ENCODE measurements at places on chromosomes 6 and 20.
A peak's percentile ranks its signal among the peaks of the same experiment; 100 is the strongest.

DNA sequence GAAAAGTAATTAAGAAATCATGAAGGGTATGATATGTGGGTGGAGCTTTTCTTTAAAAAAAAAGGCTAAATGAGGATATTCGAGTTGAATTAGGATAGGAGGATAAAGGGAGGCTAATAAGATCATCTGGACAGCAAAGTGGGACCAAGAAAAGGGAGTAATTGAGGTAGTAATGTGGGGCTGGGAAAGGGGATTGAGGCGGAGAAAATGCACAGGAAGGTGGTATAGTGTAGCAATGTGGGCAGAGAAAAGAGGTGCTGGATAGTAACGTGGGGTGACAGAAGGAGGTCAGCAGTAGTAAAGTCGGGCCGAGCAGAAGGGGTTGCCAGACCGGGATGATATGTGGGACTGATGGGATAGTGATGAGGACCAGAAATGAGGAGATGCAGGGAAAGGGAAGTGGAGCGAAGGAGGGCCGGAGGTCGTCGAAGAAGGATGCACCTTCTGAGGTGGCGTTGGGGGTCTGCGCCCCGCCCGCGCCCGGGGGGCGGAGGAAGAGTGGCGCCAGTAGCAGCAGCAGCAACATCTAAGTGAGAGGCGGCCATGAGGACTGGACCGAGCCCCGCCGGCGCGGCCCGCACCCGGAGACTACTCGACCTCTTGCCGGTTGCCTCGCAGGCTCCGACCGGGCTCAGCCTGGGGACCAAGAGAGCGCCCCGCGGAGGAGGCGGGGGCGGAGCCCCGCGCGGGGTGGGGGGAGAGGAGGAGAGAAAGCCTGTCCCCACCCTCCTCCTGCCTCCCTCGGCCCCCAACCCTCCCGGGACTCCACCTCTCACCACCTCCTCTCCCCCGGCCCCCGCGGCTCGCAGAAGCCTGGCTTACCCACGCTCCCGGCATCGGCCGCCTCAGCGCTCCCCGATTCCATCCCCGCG is 887 bp downstream of the GABBR1 start:
- peak; percentile 79 for DNase-seq

GRCh38 chr6:74420221-74420620 is 724.2 kb downstream of the CD109 start:
- no peak for DNase-seq

DNA sequence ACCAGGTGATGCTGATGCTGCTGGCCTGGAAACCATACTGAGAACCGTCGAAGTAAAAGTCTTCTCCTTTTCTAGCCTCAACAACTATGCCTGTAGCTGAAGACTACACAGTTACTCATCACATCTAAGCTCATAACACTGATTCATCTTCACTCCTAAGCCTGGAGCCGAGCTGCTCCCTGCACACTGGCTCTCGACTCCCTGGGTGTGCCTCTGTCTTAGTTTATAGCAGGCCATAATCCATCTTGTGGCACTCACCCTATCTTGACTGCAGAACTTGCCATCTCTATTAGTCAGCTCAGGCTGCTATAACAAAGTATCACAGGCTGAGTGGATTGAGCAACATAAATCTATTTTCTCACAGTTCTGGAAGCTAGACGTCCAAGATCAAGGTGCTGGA is 191.0 kb downstream of the UNC5CL start:
- no peak for DNase-seq

DNA sequence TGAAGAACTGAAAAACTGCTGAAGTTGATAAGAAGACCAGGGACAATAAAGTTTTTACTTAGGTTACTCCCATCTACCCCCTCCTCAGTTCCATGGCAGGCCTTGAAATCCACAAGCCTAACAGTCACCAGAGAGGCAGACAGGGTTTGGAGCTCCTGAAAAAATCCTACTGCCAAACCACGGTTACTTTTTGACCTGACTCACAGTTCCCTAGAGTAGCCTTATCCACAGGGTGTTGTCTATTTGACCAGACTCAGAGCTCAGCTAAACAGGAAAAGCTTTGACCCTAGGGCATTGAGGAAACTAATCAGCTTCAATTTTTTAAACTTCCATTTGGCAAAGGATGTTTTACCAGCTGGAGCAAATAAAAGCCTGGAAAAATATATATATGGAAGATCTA is 257.7 kb upstream of the NT5E start:
- no peak for DNase-seq

DNA sequence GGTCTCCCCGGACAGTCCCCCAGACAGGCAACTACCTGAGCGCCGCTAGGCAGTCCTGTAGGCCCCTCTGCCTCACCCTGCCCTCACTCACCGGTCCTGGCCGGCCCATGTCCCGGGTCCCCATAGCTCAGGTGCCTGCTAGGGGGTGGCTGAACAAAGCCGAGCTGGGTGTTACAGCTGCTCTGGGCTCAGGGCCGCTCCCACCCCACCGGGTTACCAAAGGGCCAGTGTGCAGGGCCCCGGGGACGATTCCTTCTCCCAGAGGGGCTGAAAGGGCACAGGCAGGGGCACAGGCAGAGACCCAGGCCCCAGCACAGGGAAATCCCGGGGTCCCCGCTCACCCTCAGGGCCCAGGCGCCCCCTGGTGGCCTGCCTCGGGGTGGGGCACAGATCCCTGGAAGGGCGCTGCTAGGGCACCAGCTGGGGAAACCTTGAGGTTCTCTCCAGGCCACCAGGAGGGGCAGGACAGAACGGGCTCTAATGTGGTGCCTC is 118.4 kb downstream of the GRM4 start:
- peak; percentile 73 for DNase-seq

DNA sequence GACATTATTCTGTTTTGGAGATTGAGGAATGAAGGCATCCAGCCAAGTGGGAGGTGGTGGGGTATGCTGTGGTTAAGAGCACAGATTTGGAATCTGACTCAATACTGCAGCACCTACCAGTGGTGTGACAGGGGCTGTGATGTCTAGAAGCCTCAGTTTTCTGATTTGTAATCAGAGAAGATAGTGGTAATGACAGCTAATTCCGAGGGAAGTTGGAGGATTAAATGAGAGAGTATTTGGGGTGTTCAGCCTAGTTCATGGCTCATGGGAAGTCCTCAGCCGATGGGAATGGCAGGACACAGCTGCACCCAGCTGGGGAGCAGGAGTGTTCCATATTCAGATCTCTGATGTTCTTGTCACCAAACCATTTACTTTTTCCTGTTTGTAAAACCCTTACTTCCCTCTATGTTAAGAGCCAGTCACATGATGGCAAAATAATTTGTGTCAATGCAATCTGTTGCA is 9.3 kb downstream of the SLC9A8 start:
- DNase-seq = no peak

GRCh38 chr20:63043348-63044203 is 36.8 kb upstream of the BHLHE23 start:
- DNase-seq = no peak

DNA sequence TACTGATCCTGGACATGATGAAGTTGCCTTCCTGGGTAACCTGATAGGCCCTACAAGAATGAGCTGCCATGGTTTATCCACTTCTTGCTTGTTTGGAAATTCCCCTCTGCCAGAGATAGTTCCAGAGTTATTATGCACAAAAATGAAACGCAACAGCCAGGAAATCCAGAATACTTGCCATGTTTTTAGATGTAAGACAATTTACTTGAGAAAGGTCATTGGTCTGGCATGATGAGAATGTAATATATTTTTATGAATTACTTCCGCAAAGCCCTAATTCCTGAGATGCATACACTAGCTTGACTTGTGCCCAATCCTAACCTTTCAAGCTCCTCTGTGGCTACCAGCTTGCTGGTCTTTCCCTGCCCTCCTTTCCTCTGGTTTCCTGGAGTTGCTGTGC is 27.9 kb upstream of the NT5E start:
- DNase-seq = no peak

- DNase-seq = no peak
Observed at GRCh38 chr20:48197066-48197465, 411.8 kb upstream of the SULF2 start.

GRCh38 chr6:39950125-39950720 is 16.0 kb upstream of the MOCS1 start:
- DNase-seq = no peak

- DNase-seq = no peak
Observed at GRCh38 chr20:22004946-22005345, 299.5 kb downstream of the PAX1 start.

DNA sequence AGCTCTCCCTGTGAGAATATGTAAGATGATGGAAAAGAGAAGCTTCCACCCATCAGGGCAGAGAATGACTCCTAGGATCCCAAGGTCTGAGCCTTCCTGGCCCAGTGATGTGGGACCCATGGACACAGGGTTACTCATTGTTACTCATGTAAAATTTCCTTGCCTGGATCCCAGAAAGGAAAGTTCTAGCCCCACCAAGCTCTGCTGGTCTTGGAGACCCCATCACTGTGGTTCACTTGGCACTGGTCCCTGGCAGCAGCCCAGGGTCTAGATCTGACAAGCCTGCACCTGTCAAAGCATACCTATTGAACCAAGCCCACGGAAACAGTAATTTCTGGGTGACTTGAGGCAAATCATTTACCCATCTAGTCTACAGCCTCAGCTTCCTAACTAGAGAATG is 22.1 kb downstream of the MDGA1 start:
- no peak for DNase-seq

DNA sequence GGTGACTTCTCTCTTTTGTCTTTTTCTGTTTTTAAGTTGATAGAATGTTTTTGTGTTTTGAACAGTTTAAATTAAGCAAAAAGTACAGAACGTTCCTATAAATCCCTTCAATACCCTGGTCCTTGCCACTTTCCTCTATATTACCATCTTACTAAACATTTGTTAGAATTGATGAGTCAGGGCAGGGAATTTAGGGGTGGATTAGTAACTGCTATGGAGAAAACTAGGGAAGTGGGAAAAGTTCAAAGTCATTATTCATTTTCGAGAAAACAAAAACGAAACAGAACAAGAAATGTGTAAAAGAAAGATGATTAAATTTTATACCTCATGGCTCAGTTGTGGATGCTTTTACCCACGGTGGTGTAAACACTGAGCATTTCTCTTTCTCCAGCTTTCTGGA is 240.4 kb upstream of the SULF2 start:
- no peak for DNase-seq

- DNase-seq = no peak
Observed at GRCh38 chr6:16398587-16398986, 160.2 kb downstream of the GMPR start.

GRCh38 chr6:39816747-39817146 is 24.6 kb downstream of the DAAM2 start:
- DNase-seq = no peak

DNA sequence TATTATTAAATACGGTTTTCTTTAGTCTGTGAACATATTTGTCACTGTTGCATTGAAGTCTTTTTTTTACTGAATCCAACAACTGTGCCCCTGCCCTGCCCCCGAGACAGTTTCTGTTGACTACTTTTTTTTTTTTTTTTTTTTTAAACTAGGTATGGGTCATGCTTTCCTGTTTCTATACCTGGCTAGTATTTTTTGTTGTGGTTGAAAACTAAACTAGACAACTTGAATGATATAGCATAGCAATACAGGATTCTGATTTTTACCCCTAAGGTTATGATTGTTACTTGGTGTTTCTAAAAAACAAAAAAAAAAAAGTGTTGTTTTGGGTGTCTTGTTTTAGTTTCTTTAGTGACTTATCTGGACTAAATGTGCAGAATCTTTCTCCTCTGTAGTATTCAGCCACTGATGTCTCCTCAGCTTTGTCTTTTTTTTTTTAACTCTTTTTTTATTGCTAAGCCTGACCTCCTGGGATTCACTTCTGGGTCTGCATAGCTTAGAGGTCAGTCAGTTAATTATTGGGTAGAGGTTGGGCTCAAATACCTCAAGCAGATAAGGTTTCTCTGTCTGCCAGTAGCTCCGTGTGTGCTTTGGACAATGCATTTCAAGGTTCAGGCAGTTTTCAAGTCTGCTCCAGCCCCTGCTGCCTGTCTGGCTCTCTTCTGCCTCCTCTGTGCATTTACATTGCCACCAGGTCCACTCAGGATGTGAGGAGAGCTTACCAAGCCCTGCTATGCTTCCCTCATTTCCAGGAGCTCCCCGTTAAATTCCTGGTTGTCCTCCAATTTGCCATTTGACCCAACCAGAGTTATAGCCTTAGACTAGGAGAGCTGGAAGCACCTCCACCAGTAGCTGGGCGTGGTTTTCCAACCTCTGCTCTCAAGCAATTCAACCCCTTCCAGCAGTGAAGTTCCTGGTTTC is 91.4 kb downstream of the SYNDIG1 start:
- no peak for DNase-seq

GRCh38 chr6:134778431-134778830 is 171.5 kb downstream of the ALDH8A1 start:
- DNase-seq = no peak

DNA sequence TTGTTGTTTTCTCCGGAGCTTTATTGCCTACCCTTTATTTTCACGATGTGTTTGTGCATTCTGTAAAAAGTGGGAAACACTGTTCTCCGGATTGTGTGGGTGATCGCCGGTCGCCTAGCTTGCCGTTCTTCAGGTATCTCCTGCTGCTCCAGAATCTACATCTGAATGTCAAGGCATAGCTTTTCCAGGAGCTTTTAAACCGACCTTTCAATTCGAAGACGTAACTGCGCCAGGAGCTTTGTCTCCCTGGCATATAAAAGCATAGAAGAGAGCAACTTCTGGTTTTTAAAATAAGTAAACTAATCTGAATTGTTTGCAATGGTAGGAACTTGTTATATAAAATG is 96.0 kb downstream of the HFE start:
- no peak for DNase-seq

GRCh38 chr20:50837532-50838321 is 42.9 kb downstream of the BCAS4 start:
- no peak for DNase-seq

DNA sequence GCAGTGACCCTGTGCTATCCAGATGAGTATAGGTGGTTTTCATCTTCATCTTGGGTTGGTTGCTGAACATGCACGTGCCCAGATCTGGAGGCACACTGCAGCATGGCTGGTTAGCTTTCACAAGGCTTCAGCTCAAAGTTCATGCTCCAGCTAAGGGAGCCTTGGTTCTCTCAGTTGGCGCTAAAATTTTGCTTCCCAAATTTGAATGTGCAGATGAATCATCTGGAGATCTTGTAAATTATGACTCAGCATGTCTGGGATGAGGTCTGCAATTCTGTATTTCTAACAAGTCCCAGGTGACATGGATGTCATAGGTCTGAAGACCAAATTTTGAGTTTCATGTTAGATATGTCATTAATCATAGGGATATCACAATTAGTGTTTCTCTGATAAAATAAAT is 230.8 kb downstream of the FOXA2 start:
- no peak for DNase-seq

GRCh38 chr6:118635909-118636735 is 15.3 kb downstream of the CEP85L start:
- DNase-seq = no peak

DNA sequence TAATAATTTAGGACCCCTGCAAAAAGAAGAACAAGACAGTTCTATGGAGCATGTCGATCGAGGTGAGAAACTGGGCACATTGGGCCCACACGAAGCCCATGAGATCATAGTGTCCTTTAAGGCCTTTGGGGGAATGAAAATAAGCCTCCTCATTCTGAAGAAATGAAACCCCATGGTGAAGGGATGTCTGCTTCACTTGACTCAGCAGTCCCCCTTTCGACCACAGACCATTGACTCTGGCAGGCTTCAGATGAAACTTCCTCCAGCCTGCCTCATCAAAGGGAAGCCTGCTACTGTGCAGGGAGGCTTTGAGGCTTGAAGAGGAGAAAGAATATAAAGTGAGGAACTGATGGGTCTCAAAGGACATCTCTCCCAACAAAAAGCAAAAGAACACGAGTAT is 144.2 kb upstream of the FBXL4 start:
- no peak for DNase-seq

GRCh38 chr20:54692168-54692887 is 216.9 kb downstream of the DOK5 start:
- DNase-seq = no peak
